ENCODE measurements at places on chromosomes 3 and 15. TPM values are rescaled to one million over a fixed set of nuclear protein-coding genes. Genes with fewer than 3 reads are reported as not detected.
A peak's percentile ranks its signal among the peaks of the same experiment; 100 is the strongest.

DNA sequence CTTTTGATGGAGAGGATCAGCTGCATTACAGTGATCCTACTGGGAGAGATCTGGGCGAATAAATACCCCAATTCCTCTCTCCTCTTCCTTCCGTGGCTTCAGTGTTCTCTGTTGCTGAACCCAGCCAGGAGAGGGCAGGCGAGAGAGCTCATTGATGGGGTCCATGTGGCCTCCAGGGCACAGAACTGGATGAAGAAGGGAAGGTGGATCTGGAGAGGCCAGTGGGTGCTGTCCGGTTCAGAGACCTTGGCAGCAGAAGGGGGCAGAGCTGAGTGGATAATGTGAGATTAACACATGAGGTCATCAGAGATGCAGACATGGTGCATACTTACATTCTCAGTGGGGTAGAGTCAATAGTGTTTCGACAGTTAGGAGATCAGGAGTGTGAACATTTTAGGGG, 193.6 kb downstream of the CLSTN2 start:
- peak; percentile 18 for DNase-seq

DNA sequence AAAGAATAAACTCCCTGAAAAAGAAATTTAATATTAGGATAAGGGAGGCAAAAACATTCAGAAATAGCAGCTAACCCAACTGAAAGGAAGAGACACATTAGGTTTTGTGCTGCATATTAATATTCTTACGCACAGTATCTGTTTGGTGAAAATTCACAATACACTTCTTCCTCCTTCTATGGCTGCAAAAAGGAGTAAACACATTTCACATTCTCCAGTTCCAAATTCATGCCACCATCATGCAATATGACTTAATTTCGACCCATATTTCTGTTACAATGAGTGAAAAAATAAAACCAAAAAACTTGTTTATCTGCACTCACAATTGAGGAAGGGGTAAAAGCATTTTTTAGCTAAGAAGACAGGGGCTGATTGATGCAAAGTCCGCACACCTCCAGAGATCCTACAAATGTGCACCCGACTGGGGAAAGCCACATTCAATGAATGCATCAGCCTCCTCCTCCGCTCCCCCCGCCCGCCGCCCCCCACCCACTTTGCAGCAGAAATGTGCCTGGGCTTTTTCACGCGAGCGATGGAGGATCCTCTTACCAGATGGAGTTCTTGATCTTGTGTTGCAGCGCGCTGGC, 1.0 kb downstream of the RFX7 start:
- no peak for DNase-seq

- no peak for DNase-seq
Measured at GRCh38 chr3:98172621-98173020, 6.1 kb downstream of the OR5H15 start.

GRCh38 chr3:123780656-123781055, 103.5 kb downstream of the MYLK start:
- DNase-seq, result no peak

GRCh38 chr15:77179541-77179998, 108.7 kb upstream of the TSPAN3 start:
- no peak for DNase-seq

DNA sequence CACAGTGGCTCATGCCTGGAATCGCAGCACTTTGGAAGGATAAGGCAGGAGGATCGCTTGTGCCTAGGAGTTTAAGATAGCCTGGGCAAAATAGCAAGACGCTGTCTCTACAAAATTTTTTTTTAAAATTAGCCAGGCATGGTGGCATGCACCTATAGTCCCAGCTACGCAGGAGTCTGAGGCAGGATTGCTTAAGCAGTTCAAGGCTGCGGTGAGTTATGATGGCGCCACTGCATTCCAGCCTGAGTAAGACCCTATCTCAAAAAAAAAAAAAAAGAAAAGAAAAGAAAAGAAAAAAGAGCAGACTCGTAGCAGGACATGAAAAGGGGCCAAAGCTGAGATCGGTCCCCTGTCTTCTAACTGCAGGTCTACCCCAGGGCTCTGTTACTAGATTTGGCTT, 18.9 kb downstream of the SRGAP3 start:
- DNase-seq, result no peak

DNA sequence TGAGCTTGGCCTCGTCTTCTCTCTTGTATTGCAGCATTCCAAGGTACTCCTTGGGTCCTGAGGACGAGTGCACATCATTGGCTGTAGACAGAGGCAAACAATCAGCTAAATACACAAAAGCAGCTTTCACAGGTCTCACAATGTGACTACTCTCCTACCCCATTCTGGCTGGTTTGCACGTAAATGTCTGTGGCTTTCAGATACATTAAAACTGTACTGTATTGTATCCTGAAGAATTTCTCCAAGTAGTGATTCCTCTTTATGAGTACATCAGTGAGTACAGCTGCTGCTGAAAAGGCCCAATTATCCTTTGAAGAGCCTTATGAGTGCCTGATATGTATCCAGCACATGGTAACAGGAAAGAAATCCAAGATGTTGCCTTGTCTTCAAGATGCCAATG, 22.0 kb upstream of the GNB5 start:
- DNase-seq, result no peak

DNA sequence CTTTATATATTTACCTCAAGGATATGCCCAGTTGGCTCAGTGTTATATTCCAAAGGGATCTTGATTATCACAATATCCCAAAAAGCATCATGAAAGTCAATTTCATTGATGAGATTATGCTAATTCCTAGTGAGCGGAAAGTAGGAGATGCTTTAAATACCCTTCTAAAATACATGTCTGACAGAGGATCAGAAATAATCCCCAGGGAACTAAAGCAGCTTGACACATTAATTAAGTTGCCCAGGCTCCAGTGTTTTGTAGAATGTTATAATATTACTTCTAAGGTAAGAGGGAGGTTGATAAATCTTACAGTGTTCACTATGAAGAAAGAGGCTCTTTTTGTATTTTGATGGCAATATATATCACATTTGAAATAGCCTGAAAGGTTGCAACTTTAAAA, 767.5 kb upstream of the ROBO1 start:
- no peak for DNase-seq

DNA sequence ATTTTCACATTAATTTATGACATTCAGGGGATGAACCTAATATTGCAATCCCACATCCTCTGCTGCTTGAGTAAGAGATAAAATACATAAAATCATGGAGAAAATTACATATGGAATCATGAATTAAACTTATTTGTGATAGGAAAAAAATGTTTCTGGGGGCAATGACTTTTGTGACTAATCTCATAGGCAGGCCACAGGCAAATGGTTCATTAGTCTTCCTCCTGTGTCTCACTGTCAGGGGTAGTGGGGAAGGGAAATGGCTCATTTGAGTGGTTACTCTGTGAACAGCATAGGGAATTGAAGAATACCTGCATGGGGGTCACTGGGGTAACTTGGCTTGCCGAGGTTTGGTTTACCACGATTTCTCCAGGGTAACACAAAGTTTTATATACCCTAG, 72.0 kb downstream of the TFG start:
- DNase-seq, result no peak

GRCh38 chr3:95923496-95924210, 890.7 kb upstream of the EPHA6 start:
- DNase-seq, result no peak

GRCh38 chr15:31975830-31976229, 54.5 kb upstream of the CHRNA7 start:
- DNase-seq, result no peak

DNA sequence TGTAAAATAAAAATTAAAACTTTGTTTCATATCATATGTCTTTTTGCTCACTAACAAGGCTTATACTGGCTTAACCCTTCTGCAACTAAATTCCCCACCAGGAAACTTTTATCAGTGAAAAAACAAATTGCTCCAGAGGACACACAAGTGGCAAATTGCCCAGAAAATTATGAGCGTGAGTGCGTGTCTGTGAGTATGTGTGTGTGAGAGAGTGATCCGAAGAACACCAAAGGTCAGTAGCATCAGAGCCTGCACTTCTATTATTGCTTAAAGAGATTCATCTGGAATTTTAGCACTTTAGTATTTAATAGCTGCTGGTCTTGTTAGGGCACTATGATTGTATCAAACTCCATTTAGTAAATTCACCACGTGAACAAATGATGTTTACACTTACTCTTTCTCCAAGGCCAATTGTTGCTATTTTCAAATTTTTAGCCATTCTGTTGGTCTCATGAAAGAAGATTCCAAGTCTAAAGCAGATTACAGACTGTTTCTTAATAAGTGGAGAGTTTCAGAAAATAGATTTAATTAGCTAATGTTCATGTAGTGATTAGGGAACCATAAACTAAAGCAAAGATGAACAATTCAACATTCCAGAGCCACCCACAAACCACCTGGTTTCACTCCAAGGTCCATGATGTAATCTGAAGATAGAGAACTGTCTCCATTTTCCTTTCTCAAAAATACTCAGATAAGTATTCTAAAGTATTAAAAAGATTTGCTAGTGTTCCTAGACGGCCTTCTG, 91.1 kb upstream of the IL12A start:
- no peak for DNase-seq

DNA sequence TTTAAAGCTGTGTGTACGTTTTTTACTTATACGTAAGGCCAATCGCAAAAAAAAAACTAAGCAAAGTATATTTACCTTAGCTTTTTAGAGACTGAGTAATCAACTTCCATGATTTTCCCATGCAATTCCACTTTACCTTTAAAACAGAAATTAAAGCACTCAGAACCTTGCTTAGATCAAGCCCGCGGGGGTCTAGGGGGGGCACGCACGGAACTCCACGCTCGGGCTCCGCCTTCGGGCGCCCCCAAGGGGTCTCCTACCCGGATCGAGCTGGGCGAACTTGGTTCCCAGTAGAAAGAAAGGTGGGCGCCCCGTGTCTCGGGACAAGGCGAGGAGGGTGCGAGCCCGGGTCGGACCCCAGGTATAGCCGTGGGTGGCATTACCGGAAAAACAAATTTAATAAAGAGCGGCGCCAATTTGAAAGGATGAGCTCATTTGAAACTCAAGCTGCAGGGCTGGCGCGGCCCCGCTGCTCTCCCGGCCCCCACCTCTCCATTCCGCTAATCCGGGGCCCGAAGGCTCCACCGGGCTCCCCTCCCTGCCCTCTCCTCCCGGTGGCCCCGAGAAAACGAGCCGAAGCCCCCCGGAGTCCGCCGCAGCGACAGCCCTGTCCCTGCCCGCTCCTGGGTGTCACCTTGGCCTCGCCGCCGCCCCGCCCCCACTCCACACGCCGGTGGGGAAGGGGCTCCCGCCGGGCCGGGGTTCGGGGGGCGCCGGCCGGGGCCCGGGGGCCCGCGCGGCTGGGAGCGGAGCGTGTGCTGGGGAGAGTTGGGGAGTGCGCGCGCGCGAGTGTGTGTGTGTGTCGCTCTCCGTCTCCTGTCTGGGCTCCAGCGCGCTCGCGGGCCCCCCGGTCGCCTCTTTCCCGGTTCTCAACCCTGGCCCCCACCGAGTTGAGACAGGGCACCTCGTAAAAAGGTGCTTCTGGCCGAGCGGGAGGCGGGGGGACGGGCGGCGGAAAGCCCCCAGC, 1.5 kb downstream of the IGF2BP2 start:
- DNase-seq, result peak; percentile 80

DNA sequence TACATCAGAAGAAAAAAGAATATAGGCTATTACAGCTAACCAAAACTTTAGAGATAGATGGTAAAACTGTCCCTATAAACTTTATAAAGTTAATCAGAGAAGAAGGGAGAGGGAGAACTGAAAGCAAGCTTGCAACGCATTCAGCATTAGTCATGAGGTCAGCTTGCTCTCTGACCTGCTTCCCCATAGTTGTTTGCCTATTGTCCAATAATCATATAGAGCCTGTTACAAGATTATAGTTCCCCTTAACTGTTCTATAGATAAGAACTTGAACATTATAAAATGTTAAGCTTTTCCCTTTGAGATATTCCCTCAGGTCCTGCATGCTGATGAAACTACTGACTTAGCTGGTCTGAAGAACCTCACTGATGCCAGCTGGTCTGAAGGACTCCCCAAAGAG, 74.5 kb downstream of the CPNE4 start:
- DNase-seq, result no peak

- DNase-seq, result no peak
Measured at GRCh38 chr3:18135060-18135814, 289.9 kb downstream of the SATB1 start.

DNA sequence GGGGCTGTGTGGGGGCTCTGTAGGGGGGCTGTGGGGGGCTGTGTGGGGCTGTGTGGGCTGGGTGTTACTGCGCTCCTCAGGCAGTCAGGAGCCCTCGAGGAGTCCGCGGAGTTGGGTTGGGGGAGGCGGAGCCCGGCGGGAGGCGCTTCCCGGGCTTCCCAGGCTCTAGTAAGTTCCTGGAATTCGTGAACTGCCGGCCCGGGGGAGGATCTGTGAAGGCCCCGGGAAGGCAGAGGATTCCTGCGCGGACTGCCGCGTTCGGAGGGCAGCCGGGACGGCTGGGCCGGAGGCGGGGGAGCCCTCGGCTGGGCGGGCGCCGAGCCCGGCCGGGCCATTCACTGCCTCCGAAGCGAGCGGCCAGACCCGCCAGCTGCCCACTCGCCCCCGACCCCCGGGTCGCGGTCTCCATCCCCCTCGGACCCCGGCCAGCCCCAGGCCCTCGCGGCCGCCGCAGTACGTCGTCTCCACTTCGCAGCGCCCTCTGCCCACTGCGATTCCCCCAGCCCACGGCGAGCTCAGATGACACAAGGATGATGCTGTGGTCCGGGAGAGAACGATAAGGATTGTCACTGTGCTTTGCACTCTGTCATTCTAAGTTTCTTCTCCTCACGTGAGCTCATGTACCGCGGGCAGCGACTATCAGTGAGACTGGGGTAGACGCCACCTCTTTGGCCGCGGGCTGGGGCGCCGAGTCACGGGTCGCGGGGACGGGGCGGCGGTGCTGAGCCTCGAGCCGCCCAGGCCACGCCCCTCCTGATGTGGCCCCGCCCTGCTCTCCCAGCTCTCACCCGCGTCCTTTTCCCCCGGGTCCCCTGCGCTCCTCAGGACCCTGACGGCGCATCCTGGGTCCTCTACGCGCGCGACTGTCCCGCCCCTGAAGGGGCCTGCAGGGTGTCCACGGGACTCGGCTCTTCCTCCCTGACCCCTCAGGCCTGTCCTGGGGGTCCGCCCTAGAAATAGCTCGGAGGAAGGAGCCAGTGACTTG, 65.3 kb downstream of the KLF13 start:
- DNase-seq, result peak; percentile 93

GRCh38 chr3:124364317-124365020, 365.8 kb upstream of the UMPS start:
- DNase-seq, result no peak

GRCh38 chr3:71600646-71601288, 17.2 kb upstream of the FOXP1 start:
- no peak for DNase-seq

GRCh38 chr3:73411993-73412392, 212.7 kb downstream of the PDZRN3 start:
- DNase-seq, result no peak

DNA sequence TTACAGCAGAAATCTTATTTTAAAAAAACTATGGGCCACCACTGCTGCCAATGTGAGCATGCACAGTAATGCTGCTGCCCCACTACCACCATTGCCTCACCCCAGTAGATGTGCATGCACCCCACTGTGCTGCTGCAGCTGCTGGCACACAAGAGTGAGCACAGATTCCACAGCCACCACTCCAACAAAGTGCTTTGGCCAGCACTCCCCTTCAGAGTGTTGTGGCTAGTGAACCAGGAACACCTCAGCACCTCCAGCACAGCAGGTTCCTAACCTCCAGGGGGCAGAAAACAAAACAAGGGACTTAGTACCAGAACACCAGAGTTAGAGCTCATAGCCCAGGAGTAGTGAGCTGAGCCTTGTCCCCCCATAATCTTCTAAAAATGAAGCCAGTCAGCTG, 629.6 kb downstream of the PYDC2 start:
- DNase-seq, result no peak

Gene C3orf80
- 0.63 TPM for total RNA-seq

Gene IGSF10
- total RNA-seq, result 0.63 TPM

Gene ACVR2B
- total RNA-seq, result 11.2 TPM

Gene FETUB
- total RNA-seq, result not detected

Gene HESX1
- total RNA-seq, result 0.79 TPM

Gene CPNE4
- total RNA-seq, result 0.79 TPM

Gene KBTBD13
- 0.06 TPM for total RNA-seq
